RPMI7951 (cell line): ENCODE measurements at places on chromosomes 4 and X. TPM values are rescaled to one million over a fixed set of nuclear protein-coding genes. Genes with fewer than 3 reads are reported as not detected.

The ZC4H2 gene
- total RNA-seq = 14.2 and 21.3 TPM in 2 replicates

The NUDT10 gene
- 0.68 and 0.96 TPM in 2 replicates for total RNA-seq

The ATP2B3 gene
- not detected in 2 replicates for total RNA-seq

The PCDH19 gene
- not detected in 2 replicates for total RNA-seq

The MAGEC1 gene
- total RNA-seq = under 0.01 and 0.10 TPM in 2 replicates

The IL2RG gene
- not detected in 2 replicates for total RNA-seq

The LGI2 gene
- not detected in 2 replicates for total RNA-seq

The EVC2 gene
- total RNA-seq = 2.6 and 3.4 TPM in 2 replicates

The ELK1 gene
- 39.0 and 44.8 TPM in 2 replicates for total RNA-seq

The PITX2 gene
- 0.48 TPM in 1 of 2 replicates, not detected in the other for total RNA-seq

The DGAT2L6 gene
- not detected in 2 replicates for total RNA-seq

The RASGEF1B gene
- total RNA-seq = not detected in 2 replicates

The SRD5A3 gene
- 15.5 and 16.0 TPM in 2 replicates for total RNA-seq

The TSPAN7 gene
- total RNA-seq = 0.12 TPM in 1 of 2 replicates, not detected in the other

The HPSE gene
- 0.48 and 0.59 TPM in 2 replicates for total RNA-seq

The PPARGC1A gene
- total RNA-seq = 0.20 and 0.24 TPM in 2 replicates
